ENCODE measurements at places on chromosomes 1 and 21. TPM values are rescaled to one million over a fixed set of nuclear protein-coding genes. Genes with fewer than 3 reads are reported as not detected.

DNA sequence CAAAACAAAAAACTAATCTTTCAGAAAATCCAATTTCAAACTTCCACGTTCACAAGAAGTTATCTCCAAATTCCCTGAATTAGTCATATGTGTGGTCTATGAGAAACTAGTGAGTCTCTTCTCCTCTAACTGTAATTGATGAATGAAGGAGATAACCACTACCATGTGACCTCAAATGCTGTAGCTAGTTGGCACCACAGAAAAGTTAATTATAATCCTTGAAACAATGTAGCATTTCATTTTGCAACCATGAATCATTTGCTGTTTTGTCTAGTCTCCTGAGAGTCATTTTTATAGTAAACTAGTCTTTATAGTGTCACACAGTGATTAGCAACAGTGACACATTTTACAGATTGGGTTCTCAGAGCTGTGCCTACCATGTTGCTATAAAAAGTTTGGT, 287.5 kb downstream of the LRRIQ3 start:
- peak; percentile 40 for DNase-seq

CRYBG2 gene
- total RNA-seq, result 1.8 TPM

DNA sequence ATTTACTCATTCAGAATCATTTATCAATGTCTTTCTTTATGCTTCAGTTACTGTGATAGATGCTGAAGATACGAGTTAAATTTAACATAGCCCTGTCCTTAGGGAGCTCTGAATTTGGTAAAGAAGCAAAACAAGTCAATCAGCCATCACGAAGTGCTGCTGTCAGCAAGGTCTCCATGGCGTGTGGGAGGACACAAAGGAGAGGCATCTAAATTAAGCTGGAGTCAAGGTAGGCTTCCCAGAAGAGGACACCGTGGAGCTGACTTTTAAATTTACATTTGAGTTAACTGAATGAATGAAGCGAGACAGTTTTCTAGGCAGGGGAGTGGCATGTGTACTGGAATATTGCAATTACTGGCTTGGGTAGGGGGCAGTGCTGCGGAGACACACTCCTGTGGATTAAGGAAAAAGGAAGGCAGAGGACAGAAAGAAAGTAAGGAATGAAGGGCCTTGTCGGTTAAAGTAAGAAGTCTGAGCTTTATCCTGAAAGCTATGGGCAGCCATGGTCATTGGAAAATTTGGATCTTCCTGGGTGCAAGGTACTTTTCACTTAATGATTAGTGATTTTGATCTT, 41.3 kb upstream of the C1orf87 start:
- no peak for DNase-seq

DNA sequence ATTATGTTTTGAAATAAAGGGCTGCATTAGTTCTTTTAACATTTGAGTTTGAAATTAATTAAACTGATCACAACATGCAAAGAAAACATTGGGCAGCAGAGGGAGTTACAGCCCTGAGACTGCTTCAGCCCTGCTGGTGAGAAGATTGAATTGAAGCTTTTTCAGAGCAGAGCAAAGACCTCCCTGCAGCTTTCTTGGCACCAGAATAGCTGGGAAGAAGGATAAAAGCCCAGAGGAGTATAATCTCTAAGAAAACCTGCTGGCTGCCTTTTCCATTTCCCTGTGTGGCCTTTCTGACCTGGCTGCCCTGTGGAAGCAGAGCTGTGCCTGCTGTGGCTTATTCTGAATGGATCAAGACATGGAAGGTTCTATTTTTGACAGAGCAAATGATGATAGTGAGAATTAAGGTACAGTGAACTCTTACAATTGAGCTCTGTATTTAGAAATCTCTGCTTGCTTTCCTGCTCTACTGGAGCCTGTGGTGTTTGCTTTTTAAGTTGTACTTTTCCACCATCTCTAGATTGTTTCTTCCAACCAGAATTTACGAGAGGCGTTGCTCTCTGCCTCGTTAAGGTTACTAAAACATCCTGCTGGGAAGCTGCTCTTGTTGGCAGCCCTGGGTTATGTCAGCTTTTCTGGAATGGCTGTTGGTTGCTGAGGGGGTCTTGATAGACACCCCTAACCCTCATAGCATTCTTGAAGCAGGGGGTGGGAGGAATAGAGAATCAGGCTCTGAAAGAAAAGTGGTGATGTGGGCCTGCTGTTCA, 9.9 kb downstream of the SNRPE start:
- peak; percentile 51 for DNase-seq

GRCh38 chr1:25900219-25900618, 6.0 kb downstream of the STMN1 start:
- DNase-seq, result no peak

DNA sequence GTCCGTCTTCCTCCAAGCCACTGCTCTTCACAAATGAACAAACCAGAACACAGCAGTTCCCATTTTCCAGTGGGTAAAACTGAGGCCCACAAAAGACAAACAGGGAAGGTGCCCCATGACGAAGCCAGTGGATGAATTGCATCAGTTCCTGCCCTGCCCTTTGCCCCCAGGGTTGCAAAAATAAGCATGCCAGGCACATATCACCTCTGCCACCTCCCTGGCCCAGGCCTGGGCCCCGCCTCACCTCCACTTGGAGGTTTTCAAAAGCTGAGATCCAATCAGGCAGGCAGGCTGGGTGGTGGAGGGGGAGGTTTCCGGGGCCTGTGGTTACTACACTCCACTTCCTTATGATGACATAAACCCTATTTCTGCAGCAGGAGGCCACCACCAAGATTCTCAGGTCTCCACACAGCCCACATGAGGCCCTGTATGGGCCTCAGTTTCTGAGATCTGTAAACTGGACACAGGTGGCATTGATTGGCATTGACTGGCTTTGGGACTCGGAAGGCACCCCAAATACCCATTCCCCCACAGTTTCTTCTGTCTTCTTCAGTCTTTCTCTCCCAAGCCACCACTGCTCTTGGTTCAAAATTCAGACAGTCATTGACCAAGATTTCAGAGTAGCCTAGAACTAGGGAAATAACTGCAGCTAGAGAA, 4.1 kb downstream of the KIF21B start:
- no peak for DNase-seq

DNA sequence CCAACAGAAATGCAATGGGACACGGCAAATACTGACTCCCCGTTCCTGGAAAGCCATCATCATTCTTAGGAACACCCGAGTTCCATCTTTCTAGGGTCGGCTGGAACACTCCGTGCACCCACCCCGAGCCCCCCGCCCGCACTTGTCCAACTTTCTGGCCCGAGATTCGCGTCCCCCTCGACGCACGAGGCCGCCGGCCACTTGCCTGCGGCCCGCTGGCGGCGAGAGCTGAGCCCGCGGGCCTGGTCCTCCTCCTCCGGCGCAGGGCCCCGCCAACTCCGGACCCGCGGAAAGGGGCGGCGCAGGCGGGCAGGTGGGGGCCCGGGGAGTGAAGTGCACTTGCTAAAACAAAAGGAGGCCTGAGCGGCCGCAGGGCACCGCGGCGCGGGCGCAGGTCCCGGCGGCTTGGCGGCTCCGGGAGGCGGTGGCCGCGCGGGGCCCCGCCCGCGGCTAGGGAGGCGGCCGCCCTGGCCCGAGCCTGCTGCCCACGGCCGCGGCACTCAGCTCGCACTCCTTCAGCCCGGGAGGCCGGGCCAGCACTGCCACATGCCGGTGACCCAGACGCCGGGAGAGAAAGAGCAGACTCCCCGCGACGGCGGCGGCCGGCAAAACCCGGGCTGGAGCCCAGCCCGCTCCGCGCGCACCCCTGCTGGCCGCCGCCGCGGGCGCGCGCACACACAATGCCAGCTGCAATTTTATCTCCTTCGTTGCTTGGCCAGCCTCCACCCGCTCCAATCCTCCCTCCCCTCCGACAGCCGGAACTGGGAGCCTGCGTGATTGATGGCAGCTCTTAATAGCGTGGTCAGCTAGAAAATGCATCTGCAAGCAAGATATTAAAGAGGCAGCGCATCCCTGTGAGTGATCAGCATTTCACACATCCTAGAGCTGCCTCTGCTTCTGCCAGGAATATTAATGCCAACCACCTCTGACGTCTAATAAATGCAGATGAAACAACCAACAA, 114.3 kb downstream of the RERE start:
- peak; percentile 91 for DNase-seq

DNA sequence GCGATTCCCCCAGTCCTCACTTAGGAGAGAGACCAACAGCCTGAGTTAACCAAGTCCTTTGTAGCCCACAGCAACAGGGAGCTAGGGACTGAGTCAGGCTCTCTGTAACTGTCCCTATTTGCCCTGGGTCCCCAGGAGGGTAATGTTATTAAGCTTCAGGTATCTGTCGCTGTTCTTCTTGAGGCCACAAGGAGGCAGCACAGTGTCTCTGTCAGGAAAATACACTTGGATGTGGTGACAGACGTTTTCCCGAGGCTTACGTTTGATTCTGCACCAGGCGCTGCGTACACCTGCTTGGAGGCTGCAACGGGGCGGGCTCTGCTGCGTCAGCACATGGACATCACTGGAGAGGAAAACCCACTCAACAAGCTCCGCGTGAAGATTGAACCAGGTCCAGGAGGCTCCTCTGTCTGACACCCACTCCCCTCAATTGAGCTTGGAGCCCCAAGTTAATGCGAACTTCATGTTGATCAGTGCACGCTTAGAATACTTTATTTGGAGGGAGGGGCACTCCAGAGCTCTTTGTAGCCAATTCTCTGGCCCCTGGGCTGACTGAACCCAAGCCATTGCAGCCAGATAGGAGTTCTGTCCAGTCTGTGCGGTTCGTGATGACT, 10.7 kb upstream of the ELF3 start:
- no peak for DNase-seq

PRDM15 gene
- 5.8 TPM for total RNA-seq

DNA sequence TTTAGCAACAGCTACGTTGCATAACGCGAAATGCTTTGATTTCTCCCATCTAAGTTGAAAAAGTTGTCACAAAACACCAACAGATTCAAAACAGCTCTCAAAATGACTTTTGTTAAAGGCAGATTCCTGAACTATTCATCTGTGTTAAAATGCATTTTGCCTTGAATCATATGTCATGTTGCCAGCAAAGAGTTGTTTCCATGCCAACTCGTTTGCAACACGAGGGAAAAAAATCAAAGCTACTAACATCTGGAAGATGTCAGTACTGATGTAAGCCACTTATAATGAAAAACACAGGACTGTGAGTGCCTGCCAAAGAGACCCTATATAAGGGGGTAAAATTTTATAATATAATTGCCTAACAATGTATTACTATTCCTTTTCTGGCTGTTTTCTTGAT, 182.7 kb upstream of the PTBP2 start:
- peak; percentile 87 for DNase-seq

- no peak for DNase-seq
Measured at GRCh38 chr1:228101614-228101993, 1.5 kb downstream of the C1orf35 start.

DNA sequence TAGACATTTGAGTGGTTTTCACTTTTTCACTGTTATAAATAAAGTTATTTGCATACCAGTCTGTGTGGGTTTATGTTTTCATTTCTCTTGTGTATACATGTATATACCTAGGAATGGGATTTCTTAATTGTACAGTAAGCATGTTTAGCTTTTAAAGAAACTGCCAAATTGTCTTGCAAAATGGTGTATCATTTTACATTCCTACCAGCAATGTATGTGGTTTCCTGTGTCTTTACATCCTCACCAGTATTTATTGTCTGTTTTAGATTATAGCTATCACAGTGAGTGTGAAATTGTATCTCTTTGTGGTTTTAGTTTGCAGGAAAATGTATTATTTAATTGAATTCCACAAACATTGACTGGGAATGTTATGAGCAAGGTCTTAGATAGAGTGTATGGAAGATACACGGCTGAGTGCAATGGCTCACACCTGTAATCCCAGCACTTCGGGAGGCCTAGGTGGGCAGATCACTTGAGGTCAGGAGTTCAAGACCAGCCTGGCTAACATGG, 57.3 kb downstream of the MACF1 start:
- DNase-seq, result no peak

GRCh38 chr1:7111853-7112252, 326.6 kb downstream of the CAMTA1 start:
- no peak for DNase-seq

DNA sequence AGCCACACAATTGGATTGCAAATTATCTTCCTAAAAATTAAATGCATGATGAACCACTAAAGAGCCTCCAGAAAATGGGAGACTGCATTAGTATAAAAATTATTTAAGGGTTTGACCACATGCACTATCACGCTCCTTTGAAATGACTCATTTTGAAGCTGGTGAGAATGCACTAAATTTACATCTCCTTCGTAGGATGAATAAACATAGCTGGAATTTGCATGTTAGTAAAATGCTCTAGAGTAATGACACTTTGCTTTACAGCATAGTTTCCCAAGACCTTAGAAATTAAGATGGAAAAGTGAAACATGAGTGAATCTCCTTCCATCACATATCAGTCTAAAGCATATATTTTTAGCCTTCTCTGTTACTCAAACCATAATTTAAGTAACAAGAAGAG, 2.4 kb downstream of the PLPPR4 start:
- peak; percentile 92 for DNase-seq

DNA sequence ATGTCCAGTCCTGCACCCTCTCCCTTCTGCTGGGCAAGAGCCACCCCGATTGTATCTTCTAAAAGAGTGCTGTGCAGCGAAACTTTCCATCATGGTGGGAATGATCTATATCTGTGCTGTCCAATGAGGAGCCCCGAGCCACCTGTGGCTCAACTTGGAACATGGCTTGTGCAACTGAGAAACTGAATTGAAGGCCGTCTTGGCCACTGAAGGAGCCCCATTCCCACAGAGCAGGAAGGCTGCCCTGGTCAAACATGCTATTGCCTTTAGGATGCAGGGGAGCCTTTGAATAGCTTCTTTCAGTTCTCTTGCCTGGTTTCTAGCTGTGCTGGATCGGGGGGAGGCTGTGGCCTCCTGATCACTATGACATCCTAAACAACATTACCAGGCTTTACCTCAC, 427.6 kb downstream of the SETD4 start:
- no peak for DNase-seq

PADI4 gene
- total RNA-seq, result not detected

DNA sequence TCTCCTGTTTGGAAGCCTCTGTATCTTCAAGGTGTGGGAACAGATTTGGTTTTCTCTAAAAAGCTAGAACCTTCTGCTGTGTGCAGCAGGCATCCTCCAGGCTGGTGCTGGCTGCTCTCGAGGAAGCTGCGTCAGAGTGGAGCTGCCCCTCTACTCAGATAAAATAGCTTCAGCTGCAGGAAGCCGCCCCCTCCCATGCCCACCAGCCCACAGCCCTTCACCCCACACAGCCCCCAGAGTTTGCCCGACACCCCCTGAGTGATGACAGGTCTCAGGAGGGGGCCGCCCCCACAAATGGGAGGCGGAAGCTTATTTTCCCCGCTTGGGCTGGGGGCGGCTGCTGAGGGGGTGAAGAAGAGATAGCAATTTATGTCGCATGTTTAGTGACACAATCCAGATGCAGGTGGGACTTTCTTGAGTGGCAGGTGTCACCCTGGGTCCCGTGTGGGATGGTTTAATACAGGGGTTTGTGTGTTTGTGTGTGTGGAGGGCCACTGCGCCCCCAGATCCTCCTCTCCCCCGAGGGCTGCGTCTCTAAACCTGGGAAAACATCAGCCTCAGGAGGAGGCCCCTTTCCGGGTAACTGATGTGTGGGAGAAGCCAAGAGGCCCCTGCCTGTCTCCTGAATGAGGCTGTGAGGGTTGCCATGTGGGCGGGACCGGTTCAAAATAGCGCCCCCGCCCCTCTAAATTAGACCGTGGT, 55.4 kb downstream of the STUM start:
- no peak for DNase-seq

GRCh38 chr1:211591980-211592493, 13.1 kb upstream of the SLC30A1 start:
- DNase-seq, result peak; percentile 94

Data from astrocyte (in vitro differentiated cells and primary cell).